Aorta (tissue), 5 donors: ENCODE measurements at places on chromosomes 4 and X. TPM values are rescaled to one million over a fixed set of nuclear protein-coding genes. Genes with fewer than 3 reads are reported as not detected.
A peak's percentile ranks its signal among the peaks of the same experiment; 100 is the strongest.

GRCh38 chr4:88008743-88009171 is 1.3 kb downstream of the PKD2 start:
- no peaks in the 10 kb centered on the region for H3K36me3 ChIP-seq
- DNase-seq = no peak
- peak overlapping the region; percentile 94 for H3K27ac ChIP-seq
- peaks cover 4% of the 10 kb centered on the region for H3K4me1 ChIP-seq
- H3K27me3 ChIP-seq = no peaks in the 10 kb centered on the region

- no peak overlapping the region for H3K4me3 ChIP-seq
- no peaks in the 10 kb centered on the region for H3K4me1 ChIP-seq
- H3K27me3 ChIP-seq = no peaks in the 10 kb centered on the region
- no peaks in the 10 kb centered on the region for H3K36me3 ChIP-seq
- DNase-seq = no peak
- H3K27ac ChIP-seq = no peak overlapping the region
These were observed 83.0 kb upstream of the TACR3 start for GRCh38 chr4:103802766-103803165.

DNA sequence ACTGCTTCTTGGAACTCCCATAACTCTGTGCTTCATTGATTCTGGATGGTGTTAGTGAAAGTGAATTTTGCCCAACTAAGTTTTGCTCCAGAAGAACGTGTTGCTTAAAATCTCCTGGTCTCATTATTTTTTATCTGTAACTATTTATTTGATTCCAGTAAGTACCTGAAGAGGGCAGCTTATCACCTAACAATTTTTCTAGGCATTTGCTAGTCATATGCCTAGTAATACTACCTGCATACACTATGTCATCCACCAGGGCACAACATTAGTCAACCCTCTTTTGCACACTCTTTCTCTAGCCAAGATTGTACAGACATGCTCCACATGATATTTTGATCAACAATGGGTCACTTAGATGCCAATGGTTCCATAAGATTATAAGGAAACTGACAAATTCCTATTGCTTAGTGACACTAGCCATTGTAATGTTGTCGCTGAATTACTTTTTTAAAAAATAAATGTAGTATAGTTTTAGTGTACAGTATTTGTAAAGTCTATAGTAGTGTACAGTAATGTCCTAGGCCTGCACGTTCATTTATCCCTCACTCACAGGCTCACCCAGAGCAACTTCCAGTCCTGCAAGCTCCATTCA is 499.9 kb upstream of the AADAT start:
- H3K36me3 ChIP-seq = no peaks in the 10 kb centered on the region
- H3K27me3 ChIP-seq = no peaks in the 10 kb centered on the region
- no peaks in the 10 kb centered on the region for H3K4me1 ChIP-seq
- H3K4me3 ChIP-seq = no peak overlapping the region
- H3K27ac ChIP-seq = no peak overlapping the region

- no peak overlapping the region for H3K27ac ChIP-seq
- H3K36me3 ChIP-seq = no peaks in the 10 kb centered on the region
- DNase-seq = no peak
- no peaks in the 10 kb centered on the region for H3K27me3 ChIP-seq
- no peak overlapping the region for H3K4me3 ChIP-seq
- H3K4me1 ChIP-seq = no peaks in the 10 kb centered on the region
These were observed 168.7 kb upstream of the TBC1D9 start for GRCh38 chr4:140924761-140925392.

- H3K27me3 ChIP-seq = no peaks in the 10 kb centered on the region
- no peak overlapping the region for H3K27ac ChIP-seq
- no peaks in the 10 kb centered on the region for H3K4me1 ChIP-seq
- DNase-seq = no peak
- H3K36me3 ChIP-seq = no peaks in the 10 kb centered on the region
- H3K4me3 ChIP-seq = no peak overlapping the region
These were observed 35.0 kb downstream of the NPY5R start for GRCh38 chr4:163378661-163379060.

DNA sequence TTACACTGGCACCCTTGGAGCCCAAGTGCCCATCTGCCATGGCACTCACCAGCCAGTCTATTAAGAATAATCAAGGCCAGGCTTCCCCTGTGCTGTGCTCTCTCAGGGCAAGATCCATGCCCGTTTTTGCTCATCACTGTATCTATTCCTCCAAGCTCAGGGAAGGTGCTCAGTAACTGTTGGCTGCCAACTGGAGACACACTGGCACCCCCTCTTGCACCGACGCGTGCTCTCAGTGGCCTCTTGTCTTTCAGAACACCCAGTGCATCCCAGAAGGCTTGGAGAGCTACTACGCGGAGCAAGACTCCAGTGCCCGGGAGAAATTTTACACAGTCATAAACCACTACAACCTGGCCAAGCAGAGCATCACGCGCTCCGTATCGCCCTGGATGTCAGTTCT is 30.1 kb downstream of the NSG1 start:
- no peak for DNase-seq
- no peak overlapping the region for H3K27ac ChIP-seq
- peaks cover 4% of the 10 kb centered on the region for H3K36me3 ChIP-seq
- H3K27me3 ChIP-seq = no peaks in the 10 kb centered on the region
- H3K4me1 ChIP-seq = no peaks in the 10 kb centered on the region

DNA sequence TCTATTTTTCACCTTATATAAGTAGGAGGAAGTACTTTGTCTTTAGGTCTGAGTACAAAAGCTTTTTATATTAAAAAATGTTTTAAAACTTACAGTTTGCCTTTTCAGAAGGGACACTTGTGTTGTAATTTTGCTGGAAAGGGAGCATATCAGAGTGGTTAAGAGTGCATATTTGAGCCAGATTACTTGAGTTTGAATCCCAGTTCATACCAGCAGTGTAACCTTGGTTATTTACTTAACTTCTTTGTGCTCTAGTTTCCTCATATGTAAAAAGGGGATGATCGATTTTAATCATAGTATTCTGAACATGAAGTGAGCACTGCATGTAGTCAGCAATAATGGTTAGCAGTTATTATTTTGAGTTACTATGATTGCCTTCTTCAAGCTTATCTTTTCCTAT is 78.3 kb upstream of the SLC4A4 start:
- H3K36me3 ChIP-seq = no peaks in the 10 kb centered on the region
- no peak overlapping the region for H3K4me3 ChIP-seq
- H3K4me1 ChIP-seq = no peaks in the 10 kb centered on the region
- DNase-seq = no peak

DNA sequence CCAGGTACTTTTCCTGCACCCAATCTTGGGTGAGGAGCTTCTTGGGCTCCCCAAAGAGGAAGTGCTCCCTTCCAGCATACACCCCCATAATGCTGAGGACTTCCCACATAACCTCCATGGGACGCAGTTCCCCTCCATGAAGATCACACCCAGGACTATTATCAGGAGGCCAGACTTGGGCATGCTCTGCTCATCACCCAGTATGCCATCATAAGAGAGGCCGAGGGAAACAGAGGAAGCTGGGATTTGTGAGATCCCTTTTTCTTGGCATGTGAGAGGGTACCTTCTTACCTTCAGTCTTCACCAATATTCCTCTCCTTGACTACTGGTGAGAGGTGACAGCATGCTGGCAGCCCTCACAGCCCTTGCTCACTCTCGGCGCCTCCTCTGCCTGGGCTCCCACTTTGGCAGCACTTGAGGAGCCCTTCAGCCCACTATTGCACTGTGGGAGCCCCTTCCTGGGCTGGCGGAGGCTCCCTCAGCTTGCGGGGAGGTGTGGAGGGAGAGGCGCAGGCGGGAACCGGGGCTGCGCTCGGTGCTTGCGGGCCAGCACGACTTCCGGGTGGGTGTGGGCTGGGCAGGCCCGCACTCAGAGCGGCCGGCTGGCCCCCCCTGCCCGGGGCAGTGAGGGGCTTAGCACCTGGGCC is 15.7 kb upstream of the HSFX1 start:
- H3K36me3 ChIP-seq = no peaks in the 10 kb centered on the region
- H3K4me3 ChIP-seq = no peak overlapping the region
- no peaks in the 10 kb centered on the region for H3K27me3 ChIP-seq
- no peak overlapping the region for H3K27ac ChIP-seq
- no peaks in the 10 kb centered on the region for H3K4me1 ChIP-seq

DNA sequence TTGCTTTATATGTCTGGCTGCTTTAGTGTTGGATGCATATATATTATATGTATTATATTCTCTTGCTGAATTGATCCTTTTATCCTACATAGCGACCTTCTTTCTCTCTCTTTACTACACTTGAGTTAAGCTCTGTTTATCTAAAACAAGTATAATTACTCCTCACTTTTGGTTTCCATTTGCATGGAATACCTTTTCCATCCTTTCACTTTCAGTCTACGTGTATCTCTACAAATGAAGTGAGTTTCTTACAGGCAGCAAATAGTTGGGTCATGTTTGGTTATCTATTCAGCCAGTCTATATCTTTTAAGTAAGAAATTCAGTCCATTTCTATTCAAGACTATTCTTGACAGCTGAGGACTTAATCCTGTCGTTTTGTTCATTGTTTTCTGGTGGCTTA is 167.5 kb upstream of the USP38 start:
- DNase-seq = no peak
- no peaks in the 10 kb centered on the region for H3K36me3 ChIP-seq
- no peak overlapping the region for H3K4me3 ChIP-seq
- no peak overlapping the region for H3K27ac ChIP-seq
- no peaks in the 10 kb centered on the region for H3K4me1 ChIP-seq

DNA sequence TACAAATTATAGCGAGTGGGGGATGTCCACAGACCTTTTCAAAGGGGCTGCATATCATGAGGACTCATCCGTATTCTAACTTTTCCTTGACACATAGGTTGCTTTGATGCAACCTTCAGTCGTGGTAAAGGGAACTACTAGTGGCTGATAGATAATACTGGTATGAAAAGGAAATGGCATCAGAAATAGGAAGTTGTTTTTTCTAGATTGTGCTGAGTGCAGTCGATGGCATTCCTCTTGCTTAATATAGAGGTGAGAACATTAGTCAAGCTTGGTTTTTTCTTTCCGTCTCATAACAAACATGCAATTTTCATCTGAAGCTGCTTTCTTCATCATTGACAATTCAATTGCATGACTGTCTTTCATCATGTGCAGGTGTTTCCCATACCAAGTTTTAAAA is 16.6 kb downstream of the ENPEP start:
- H3K4me1 ChIP-seq = no peaks in the 10 kb centered on the region
- no peak for DNase-seq
- no peaks in the 10 kb centered on the region for H3K27me3 ChIP-seq
- no peak overlapping the region for H3K27ac ChIP-seq
- H3K4me3 ChIP-seq = no peak overlapping the region

- no peaks in the 10 kb centered on the region for H3K27me3 ChIP-seq
These were observed 473.7 kb upstream of the RPS6KA3 start for GRCh38 chrX:20740443-20740842.

GRCh38 chrX:117936118-117936517 is 180.5 kb downstream of the KLHL13 start:
- no peak overlapping the region for H3K4me3 ChIP-seq
- no peak for DNase-seq
- no peaks in the 10 kb centered on the region for H3K27me3 ChIP-seq
- H3K27ac ChIP-seq = no peak overlapping the region
- no peaks in the 10 kb centered on the region for H3K4me1 ChIP-seq

- H3K27ac ChIP-seq = no peak overlapping the region
- no peak for DNase-seq
- H3K4me1 ChIP-seq = no peaks in the 10 kb centered on the region
- H3K4me3 ChIP-seq = no peak overlapping the region
These were observed 43.0 kb downstream of the ENPEP start for GRCh38 chr4:110518889-110519490.

GRCh38 chrX:45202171-45202570 is 1.5 kb upstream of the DIPK2B start:
- no peaks in the 10 kb centered on the region for H3K36me3 ChIP-seq
- H3K4me3 ChIP-seq = no peak overlapping the region
- no peaks in the 10 kb centered on the region for H3K4me1 ChIP-seq
- H3K27ac ChIP-seq = no peak overlapping the region

DNA sequence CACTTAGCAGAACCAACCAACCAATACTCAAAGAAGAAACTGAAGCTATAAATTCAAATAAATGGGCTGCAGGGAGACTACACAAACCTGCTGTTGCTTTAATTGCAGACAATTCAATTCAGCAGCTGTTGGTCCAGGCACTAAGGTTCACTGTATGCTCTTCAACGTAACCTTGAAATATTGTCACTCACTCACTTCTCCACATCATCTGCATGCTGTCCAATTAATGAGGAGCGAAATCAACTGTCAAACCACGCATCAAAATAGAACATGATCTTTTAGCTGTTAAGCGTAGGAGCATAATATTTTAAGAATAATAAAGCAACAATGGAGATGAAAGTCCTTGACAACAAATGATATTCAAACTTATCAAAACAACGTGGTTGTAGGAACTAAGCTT is 17.0 kb downstream of the ENOX2 start:
- peaks cover 2% of the 10 kb centered on the region for H3K4me1 ChIP-seq
- H3K27me3 ChIP-seq = no peaks in the 10 kb centered on the region
- DNase-seq = no peak
- peak overlapping the region; percentile 30 for H3K4me3 ChIP-seq

- no peak overlapping the region for H3K4me3 ChIP-seq
- H3K27me3 ChIP-seq = no peaks in the 10 kb centered on the region
- no peaks in the 10 kb centered on the region for H3K4me1 ChIP-seq
- H3K36me3 ChIP-seq = no peaks in the 10 kb centered on the region
- DNase-seq = no peak
These were observed 426.7 kb downstream of the RPA4 start for GRCh38 chrX:97310373-97310772.

APBB2 gene
- 99.8 TPM for total RNA-seq

GALNT7 gene
- total RNA-seq = 29.8 TPM

SLC2A9 gene
- 16.5 TPM for total RNA-seq

IL15 gene
- 10.3 TPM for total RNA-seq

YIPF6 gene
- 39.4 TPM for total RNA-seq

STPG2 gene
- 0.65 TPM for total RNA-seq

SSR4 gene
- 182 TPM for total RNA-seq

BEX4 gene
- total RNA-seq = 30.6 TPM

OTOP1 gene
- total RNA-seq = not detected

FRG2 gene
- not detected for total RNA-seq
